ENCODE measurements at places on chromosomes 3 and 15.
A peak's percentile ranks its signal among the peaks of the same experiment; 100 is the strongest.

DNA sequence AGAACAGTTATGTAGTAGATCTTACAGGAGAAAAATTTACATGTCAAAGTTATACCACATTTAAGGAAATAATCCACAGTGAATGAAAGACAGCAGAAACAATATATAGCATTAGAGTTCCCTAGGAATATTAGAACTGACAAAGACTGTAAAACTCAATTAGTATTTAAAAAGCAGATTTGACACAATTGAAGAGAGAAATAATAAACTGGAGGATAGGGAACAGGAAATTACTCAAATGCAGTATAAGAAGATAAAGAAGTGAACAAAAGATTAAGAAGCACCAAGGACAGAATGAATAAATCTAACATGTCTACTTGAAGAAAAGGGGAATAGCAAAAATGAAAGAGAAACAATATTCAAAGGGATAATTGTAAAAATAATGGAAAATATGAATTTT lies 132.6 kb upstream of the CHRNA7 start:
- no peak for DNase-seq

DNA sequence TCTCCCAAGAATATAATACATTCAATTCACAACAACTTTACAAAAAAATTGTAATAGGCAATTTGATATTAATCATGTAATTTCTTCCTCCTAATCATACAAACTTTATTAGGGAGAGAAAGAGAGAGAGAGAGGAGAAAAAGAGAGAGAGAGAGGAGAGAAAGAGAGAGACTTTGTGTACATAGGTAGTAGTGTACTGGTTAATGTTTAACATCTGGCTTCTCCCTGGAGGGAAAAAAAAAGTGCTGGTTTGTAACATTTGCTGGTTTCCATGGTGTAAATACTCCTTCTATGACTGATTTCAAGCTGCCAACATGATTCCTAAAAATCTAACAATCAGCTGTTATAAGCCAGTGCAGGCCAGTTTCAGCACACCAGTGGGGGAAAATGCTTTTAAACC lies 98.0 kb upstream of the ARHGEF26 start:
- DNase-seq, result no peak

- no peak for DNase-seq
Observed at GRCh38 chr15:69725275-69725674, 272.7 kb downstream of the RPLP1 start.

DNA sequence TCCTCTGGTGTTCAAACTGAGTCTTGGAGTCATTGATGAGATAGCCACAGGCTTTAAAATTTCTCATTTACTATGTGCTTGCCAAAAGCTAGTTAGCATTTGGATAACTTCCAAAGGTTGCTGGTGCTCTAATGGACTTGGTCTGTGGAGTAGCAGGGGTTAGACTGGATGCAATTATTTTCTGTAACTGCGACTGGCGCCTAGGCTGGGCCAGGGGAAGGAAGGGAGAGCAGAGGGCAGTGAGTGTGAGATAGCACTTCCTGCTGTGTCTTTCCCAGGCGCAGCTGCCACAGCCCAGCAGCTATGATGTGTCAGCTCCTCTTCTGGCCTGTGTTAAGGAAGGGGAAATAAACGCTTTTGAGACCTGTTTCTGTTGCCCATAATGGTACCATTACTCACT lies 98.6 kb downstream of the MYRIP start:
- no peak for DNase-seq

DNA sequence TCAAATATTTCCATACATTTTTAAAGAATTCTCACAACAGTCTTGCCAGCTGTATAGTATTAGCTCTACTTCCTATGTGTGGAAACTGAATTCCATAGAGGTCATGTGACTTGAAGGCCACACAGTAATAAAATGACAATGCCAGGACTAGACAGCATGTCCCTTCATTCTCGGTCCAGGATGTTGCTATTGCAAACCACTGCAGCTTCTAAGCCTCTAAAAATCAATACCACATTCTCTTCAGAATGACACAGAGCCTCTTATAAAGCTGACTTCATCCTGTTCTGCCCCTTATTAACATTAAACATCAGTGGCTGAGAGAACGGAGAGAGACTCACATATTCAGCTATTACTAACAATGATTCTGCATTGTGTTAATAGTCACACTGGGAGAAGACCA lies 240.3 kb upstream of the PEX5L start:
- DNase-seq, result no peak

DNA sequence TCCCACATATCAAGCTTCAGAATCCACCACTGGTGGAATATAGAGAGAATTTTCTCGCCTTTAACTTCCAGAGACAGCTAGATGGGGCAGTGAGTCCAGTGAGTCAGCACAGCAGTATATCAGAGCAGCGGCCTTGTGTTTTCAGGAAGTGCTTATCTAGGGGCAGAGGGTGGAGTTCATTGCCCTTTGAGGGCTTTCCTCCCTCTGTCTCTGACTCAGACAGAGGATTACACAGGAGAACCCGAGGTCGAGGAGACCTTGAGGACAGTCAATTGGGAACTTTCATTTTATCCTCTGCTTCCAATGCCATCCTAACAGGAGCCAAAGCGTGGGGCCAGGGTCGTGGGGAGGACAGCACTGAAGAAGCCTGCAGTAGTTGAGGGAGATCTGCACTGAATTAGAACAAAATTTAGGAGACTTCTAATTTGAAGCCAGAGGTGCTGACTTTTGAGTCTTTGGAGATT lies 109.6 kb upstream of the UMPS start:
- DNase-seq, result peak; percentile 11

DNA sequence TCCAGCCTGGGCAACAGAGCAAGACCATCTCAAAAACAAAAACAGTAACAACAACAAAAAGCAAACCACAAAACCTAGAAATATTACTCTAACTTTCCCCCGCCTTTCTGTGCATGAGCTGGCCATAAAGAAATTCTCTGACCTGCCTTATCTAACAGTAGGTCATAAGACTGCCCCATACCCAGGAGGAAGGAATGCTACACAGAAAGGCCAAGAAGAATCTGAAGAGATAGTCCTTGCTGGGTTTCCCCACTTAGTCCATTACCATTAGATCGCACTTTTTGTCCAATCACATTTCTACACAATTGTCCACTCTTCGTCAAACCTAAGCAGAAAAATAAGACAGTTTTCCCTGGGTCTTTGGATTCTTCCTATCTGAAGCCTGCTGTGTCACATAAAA lies 23.5 kb downstream of the CIAO2A start:
- no peak for DNase-seq

All from stimulated activated CD8-positive, alpha-beta memory T cell treated with anti-CD3 and anti-CD28 coated beads, Interleukin-7, amount 100 ng/mL, for 1 hour (primary cell).